NCI-H510A treated with DMSO at 0.1 percent for 48 hours (cell line): ENCODE measurements at places on chromosomes 16 and 17.

- no peak for DNase-seq
Measured at GRCh38 chr17:4715063-4715744, 4.8 kb downstream of the ARRB2 start.

- no peak for DNase-seq
Measured at GRCh38 chr16:64522548-64522947, 599.3 kb downstream of the CDH11 start.

DNA sequence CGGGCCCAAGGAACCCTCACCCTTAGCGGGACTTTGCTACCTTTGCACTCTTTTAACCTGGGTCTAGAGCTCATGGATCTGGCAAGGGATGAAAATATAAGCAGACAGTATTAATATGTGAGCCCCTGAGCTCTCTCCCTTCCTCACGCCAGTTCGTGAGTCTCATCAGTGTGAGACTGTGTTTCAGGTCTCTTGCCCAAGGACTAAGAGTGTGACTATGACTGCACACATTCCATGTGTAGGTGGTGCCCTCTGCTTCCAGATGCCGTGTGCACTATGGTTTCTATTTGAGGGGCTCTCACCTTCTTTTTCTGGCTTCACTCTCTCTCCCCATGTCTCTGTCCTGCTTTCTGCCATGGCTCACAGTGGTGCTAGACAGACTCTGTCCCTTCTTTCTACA, 40.5 kb downstream of the DHRS7B start:
- DNase-seq = no peak

- no peak for DNase-seq
Measured at GRCh38 chr17:78966123-78966813, 13.5 kb downstream of the LGALS3BP start.

- DNase-seq = no peak
Measured at GRCh38 chr16:28985211-28986041, 574 bp downstream of the LAT start.

DNA sequence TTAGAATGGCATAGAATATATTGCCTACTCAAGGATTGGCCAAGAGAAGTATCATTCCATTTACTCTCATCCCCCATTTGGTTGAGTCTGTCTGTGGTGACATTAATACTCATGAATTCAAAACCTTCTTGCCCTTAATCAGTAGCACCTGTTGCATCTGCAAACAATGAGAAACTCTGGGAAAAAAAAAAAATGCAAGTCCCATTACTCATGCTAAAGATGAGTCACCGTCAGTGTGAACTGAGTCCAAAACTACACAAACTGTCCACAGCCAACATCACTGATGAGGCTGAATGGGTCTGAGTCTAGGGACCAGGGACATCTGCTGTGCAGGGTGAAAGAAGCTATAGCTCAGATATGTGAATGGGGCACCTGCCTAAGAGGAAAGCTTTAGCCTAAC, 96.9 kb upstream of the ADAMTS18 start:
- DNase-seq = no peak

DNA sequence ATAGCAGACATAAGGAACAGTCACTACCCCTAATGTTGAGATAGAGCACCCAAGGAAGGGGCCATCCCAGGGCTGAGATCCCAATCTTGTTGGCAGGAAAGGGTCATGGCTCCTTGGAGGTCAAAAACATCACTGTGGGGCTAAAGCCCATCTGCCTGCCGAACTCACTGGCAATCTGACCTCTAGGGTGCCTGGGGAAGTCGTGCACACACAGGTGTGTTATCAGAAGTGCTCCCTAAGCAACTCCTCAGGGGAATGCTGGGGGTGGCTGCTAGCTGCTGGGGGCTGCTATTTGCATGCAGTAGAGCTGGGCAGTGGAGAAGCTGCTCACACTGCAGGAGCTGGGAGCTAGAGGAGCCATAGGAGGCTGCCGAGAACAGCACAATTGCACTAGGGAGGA, 47.5 kb upstream of the PHOSPHO1 start:
- no peak for DNase-seq

DNA sequence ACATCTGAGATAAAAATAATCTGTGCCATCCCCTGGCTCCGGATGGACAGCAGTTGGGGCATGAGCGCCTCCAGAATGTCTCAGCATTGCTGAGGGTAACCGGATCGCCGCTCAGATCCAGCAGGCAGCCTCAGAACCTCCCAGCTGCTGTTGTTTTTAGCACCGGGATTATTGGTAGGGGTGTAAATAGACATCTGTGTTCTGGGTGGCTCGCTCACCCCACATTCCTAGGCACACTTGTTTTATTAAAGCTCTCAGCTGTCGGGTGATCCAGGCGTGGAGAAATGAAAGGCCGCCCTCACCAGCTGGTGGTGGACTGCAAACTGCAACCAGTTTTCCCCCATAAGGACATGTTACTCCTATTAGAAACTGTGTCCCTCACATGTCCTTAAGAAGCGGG, 32.1 kb downstream of the MYH3 start:
- DNase-seq = no peak

DNA sequence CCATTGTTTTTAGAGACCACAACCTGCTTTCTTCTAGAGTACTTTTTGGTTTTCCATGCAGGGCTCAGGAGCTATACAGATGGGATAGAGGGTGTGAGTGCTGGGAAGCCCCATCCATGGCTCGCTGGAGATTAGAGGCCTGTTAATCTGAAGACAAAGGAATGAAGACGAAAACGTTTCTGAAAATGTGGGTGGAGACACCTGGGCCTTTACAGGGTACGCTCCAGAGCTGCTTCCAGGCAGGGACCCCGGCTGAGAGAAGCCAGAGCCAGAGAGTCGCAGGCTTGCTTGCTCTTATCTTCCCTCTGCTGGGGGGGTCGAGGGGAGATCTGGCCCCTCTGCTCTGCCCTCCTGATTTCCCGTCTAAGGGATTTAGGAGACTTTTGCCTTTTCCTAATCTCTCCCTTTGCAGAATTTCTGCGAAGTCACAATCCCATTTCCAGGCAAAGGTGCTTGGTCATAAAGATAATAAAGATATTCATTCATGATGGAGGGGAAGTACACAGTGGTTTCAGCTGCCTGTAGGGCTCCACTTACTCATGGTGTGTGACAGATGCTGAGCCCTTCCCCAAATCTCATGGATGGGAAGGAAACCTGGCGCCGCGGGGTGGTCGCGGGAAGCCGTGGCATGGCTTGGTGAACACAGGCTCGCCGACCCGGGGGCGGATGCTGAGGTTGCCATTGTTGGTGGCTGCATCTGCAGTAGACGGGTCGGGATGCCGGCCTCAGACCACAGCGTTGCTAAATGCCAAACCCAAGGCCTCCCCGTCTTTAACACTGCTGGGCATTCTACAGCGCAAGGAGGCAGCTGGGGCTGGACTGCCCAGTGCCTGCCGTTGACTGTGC, 4.8 kb upstream of the SOCS3 start:
- no peak for DNase-seq

- DNase-seq = no peak
Measured at GRCh38 chr16:8600144-8600775, 9.9 kb upstream of the TMEM114 start.

- no peak for DNase-seq
Measured at GRCh38 chr17:76390003-76390421, 5.6 kb downstream of the SPHK1 start.

- no peak for DNase-seq
Measured at GRCh38 chr17:45742251-45742650, 41.9 kb upstream of the CRHR1 start.

- DNase-seq = no peak
Measured at GRCh38 chr17:64002658-64003525, 4.7 kb downstream of the PRR29 start.

- DNase-seq = no peak
Measured at GRCh38 chr16:77117707-77118106, 73.3 kb upstream of the MON1B start.
